ENCODE measurements at places on chromosomes 1 and 21.

GRCh38 chr1:247111259-247111699 is 7.1 kb upstream of the ZNF669 start:
- no peak for DNase-seq

GRCh38 chr1:240800291-240800690 is 188.3 kb upstream of the GREM2 start:
- DNase-seq, result no peak

DNA sequence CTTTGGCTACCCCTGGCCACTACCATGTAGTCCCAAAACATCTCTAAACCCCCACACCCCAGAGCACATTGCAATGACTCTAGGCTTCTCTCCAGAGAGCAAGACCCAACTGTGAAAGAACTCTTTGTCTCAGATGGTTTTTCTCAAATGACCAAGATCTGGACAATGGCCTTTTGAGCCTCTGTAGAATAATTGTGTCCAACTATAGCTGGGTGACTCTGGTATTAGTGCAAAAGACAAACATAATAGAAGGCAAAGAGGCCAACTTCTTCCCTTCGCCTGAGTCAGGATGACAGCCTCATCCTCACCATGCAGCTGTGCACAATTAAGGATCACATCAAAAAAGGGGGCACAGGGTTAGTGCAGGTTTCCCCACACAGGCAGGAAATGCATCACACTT is 139.6 kb downstream of the BRINP2 start:
- no peak for DNase-seq

GRCh38 chr1:206931709-206932108 is 10.0 kb upstream of the FCMR start:
- DNase-seq, result no peak

DNA sequence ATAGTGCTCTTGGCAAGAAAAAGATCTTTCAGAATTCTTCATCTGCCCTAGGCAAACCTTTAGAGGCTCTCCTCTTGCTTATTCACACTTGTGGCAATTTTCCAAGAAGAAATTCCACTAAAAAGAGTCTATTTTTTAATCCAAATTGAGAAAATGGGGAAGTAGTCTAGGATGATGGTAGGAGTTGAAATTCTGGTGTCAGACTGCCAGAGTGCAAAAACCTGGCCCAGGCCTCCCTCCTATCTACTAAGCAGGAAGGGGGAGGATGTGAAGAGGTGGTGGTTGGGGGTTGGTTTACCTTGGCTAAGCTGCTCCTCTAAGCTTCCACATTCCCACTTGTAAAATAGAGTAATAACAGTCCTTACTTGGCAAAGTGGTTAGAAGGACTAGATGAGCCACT is 120.6 kb upstream of the KCNJ15 start:
- no peak for DNase-seq

GRCh38 chr1:234844479-234845031 is 234.6 kb upstream of the IRF2BP2 start:
- no peak for DNase-seq

DNA sequence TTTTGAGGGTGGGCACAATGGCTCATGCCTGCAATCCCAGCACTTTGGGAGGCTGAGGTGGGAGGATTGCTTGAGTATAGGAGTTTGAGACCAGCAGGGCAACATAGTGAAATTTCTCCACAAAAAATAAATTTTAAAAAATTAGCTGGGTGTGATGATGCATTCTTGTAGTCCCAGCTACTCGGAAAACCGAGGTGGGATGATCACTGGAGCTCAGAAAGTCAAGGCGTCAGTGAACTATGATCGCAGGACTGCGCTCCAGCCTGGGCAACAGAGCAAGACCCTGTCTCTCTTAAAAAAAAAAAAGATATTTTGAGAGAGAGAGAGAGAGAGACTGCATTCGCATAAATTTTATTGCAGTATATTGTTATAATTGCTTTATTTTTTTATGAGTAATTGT is 75.9 kb upstream of the B3GALT5 start:
- DNase-seq, result no peak

Data from LoVo (cell line).